ENCODE measurements at places on chromosomes 1 and 21. TPM values are rescaled to one million over a fixed set of nuclear protein-coding genes. Genes with fewer than 3 reads are reported as not detected.

RNF11 gene
- total RNA-seq: 112 TPM

SELP gene
- not detected for total RNA-seq

IL19 gene
- not detected for total RNA-seq

PSRC1 gene
- total RNA-seq: 19.0 TPM

TMCO1 gene
- 102 TPM for total RNA-seq

CYP4A11 gene
- not detected for total RNA-seq

NEGR1 gene
- 20.7 TPM for total RNA-seq

TRAPPC10 gene
- total RNA-seq: 25.3 TPM

ZNF683 gene
- not detected for total RNA-seq

CFAP107 gene
- total RNA-seq: not detected

RNF186 gene
- not detected for total RNA-seq

RBM11 gene
- total RNA-seq: not detected

IL20 gene
- total RNA-seq: not detected

TNFRSF8 gene
- 0.09 TPM for total RNA-seq

SLAMF8 gene
- total RNA-seq: not detected

GBP2 gene
- total RNA-seq: 19.8 TPM

NRDC gene
- total RNA-seq: 129 TPM

TRIM46 gene
- total RNA-seq: 5.2 TPM

GJA4 gene
- not detected for total RNA-seq

PGBD5 gene
- not detected for total RNA-seq

TNFRSF4 gene
- total RNA-seq: 0.65 TPM

SLC45A3 gene
- total RNA-seq: 1.7 TPM

PLEKHA6 gene
- total RNA-seq: 5.1 TPM

GUCA2A gene
- total RNA-seq: not detected
